ENCODE measurements at places on chromosomes 6 and 20. TPM values are rescaled to one million over a fixed set of nuclear protein-coding genes. Genes with fewer than 3 reads are reported as not detected.

RPP40 gene
- 33.8 TPM for total RNA-seq

VSX1 gene
- total RNA-seq, result not detected

SCRT2 gene
- not detected for total RNA-seq

DNA sequence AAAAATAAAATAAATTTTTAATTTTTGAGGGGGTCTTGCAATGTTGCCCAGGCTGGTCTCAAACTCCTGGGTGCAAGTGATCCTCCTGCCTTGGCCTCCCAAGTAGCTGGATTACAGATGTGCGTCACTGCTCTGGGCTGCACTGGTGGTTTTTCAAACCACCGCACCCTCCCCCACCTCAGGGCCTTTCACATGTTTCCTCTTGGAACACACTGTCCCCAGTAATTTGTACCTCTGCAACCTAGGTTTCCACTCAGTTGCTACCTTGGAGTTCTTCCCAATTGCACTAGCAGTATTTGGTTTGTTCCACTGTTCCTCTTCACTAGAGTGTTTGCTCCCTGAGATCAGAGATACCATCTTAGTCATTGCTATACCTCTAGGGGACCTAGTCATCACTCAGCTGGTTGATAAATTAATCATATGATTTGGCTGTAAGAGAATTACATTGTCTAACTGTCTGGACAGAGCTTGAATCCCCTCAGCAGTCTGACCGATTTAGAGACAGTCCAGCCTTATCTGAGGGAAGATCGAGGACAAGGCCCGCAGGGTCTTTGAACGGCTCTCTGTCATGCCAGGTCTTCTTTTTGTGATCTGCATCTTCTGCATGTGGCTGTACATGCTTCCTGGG, 32.0 kb downstream of the CEP43 start:
- DNase-seq, result no peak

- peak; percentile 3 for DNase-seq
Observed at GRCh38 chr6:111377558-111378120, 105.4 kb downstream of the REV3L start.

DNA sequence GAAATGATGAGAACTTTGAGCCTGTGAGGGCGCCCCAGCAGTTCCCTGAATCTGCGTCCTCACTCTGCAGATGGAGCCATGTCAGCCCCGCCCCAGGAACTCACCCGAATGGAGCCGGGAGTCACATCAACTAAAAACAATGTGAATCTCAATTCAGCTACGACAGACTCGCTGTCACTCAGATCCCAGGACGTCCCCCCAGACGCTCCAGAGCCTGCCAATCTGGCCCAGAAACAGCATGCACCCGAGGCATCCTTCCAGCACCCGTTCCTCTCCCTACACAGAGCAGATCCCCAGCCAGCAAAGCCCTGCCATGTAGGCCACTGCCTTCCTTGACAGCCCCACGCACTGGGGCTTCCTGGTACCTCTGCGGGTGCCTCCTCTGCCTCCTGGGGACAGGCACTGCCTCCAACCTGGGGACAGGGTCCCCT, 248.0 kb downstream of the TTLL2 start:
- no peak for DNase-seq

DNA sequence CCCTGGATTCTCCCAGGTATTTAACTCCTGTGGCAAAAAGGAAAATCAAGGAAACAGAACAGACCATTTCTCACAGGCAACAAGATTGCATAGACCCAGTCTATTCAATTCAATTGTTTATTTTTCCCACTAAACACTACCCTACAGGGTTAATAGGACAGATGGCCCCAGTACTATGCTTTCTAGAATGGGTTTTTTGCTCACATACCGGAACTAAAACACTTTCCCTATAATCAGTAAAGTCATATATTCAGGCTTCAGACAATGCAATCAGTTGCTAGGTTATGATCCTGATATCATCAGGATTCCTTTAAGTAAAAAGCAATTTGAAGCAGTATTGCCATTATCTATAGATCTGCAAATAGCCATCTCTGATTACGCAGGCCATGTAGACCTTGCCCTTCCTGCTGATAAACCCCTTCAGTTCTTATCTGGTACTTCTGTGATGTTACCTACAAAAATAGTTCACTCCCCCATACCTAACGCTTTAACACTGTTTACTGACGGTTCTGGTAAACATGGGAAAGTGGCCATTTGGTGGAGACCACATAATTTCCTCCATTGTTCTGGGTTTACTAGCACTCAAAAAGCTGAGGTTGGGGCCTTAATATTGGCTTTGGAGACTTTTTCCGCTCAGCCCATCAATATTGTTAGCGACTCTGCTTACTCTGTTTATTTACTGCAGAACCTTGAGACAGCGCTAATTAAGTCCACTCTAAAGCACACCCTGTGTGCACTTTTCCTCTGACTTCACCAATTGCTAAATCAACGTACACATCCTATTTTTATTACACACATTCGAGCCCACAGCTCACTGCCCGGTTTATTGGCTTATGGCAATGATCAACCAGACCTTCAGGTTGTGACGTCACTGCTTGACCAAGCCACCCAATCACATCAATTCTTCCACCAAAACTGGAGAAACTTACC, 666.0 kb downstream of the PHF3 start:
- DNase-seq, result no peak

DNA sequence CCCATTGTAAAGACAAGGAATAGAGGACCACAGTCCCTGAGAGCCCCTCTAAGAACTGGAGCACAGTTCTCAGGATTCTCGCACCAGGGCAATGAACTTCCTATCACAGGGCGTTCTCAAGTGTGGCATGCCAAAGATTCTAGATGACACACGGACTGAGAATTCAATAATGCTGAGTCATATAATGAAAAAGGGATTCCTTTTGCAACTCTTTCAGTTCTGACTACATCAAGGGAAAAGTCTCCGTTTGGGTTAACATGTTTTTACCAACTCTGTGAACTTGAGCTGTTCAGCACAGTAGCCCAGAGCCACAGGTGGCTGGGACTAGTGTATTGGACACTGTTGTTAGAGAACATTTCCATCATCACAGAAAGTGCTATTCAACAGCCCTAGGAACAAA, 3.4 kb downstream of the MED20 start:
- DNase-seq, result peak; percentile 94

DNA sequence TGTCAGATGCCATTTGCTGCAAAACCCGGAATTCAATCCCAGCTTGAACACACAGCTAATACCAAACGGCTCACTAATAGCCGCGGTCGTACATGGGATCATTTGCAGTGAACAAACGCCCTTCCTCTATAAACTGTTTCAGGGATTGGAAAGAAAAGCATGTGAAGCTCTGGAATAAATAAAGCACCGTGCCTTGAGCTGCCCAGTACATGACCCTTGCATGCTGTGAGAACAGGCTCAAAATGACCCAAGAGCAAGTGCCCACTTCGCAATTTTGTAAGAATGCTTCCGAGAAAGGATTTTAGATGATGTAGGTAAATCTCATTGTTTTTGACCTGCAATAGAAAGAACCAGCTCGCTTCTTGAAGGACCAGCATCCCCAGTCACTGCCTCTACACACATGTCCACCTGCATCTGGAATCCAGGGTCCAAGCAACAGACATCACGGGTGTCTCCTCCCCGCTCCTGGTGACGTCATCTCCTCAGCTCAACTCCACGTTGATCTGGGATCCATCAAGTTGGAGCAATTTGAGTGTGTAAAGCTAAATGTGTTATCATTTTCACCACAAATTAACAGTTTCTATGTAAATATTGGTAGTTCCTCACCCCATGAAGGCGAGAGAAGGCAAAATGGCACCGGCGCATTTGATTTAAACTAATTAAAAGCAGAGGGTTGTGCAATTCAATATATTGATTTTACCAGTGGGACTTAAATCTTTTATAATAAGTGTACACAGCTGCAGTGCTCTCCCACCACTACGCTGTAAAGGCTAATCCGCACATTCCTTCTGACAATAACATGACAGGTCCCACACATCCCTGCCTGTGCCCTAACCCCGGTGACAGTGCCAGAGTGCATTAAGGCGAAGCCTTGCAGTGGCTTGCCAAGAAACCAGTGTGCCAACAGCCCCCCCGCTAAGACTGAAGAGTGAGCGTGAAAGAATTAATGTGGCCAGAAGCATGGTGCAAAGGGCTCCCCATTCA, 6.2 kb downstream of the BMP7 start:
- no peak for DNase-seq

GRCh38 chr6:170187669-170188566, 103.0 kb downstream of the DLL1 start:
- DNase-seq, result no peak

- no peak for DNase-seq
Observed at GRCh38 chr6:168303982-168304751, 15.4 kb downstream of the DACT2 start.

GRCh38 chr20:37484331-37484730, 36.7 kb upstream of the NNAT start:
- DNase-seq, result no peak

All from HT1080 (cell line).